ENCODE measurements at places on chromosomes 3 and 15.

DNA sequence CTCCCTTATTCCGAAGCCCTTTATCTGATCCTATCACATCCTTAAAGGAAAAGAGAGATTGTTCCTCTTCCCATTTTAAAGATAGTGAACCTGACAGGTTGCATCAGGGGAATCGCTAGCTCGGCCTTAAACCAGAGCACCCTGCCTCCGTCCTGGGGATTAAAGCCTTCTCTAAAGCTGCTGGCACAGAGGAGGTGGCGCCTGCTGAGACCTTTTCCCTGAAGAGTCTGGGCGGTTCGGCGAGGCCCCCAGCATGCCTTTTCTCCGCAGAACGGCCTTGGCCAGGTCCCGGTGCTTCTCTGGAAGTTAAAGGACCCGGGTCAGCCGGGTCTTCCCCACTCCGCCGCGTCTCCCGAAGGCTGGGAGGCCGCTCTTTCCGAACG lies 593 bp downstream of the FAM219B start:
- DNase-seq, result no peak

- DNase-seq, result no peak
Measured at GRCh38 chr3:34109846-34110245, 311.4 kb downstream of the PDCD6IP start.

- no peak for DNase-seq
Measured at GRCh38 chr3:194139071-194139813, 3.3 kb downstream of the HES1 start.

GRCh38 chr3:57822686-57823085 lies 66.6 kb downstream of the SLMAP start:
- no peak for DNase-seq

GRCh38 chr15:75095594-75095993 lies 72.2 kb downstream of the PPCDC start:
- no peak for DNase-seq

- no peak for DNase-seq
Measured at GRCh38 chr15:88004399-88004798, 252.1 kb downstream of the NTRK3 start.

DNA sequence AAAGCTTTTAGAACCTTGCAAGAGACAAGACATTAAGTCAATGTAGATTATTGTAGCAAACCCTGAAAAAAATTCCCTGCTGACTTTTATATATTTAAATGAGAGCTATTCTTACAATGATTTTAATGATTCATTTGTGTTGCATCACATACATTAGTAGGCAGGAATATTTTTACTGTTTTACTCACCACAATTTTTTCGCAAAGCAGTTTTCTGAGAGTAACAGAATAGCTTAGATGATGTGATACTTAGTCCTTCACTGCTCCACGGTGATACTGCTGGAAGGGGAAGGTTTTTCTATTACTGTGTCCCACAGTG lies 43.9 kb upstream of the CLRN1 start:
- no peak for DNase-seq

DNA sequence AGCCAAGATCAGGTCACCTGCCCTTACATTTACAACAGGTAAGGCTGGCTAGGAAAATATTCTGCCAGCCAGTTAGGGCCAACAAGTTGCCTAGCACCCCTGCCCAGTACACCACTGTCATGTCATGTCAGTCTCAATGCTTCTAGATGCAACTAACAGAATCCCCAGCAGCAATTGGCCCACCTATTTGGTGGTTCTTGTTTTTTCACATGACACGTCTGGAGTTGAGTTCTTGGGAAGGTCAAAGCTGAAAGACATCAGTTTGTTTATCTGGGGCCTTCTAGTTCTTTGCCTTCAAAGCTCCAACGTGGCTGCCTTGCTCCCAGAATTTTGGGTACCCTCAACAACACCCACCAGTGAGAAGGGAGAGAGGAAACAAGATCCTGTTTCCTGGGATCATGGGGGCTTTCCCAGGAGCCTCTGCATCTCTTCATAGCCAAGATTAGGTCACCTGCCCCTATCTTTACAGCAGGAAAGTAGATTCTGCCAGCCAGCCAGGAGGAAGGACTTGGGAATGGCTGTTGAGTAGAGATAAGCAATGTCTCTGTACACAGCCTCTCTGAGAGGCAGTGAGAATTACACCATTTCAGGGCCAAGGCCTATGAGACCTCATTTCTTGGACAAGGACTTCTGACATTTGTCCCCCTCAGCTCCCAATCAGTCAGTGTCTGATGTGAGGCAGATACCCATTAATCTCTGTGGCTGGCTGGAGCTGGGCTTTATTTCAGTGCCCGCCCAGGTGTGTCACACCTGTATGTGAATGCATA lies 8.6 kb downstream of the GPX1 start:
- no peak for DNase-seq

GRCh38 chr15:78951841-78952238 lies 7.0 kb upstream of the CTSH start:
- no peak for DNase-seq

Measured in activated naive CD8-positive, alpha-beta T cell treated with anti-CD3 and anti-CD28 coated beads for 36 hours (primary cell).